Hindlimb muscle (tissue), 1 donor: ENCODE measurements at places on chromosomes 3 and 15. TPM values are rescaled to one million over a fixed set of nuclear protein-coding genes. Genes with fewer than 3 reads are reported as not detected.

DNA sequence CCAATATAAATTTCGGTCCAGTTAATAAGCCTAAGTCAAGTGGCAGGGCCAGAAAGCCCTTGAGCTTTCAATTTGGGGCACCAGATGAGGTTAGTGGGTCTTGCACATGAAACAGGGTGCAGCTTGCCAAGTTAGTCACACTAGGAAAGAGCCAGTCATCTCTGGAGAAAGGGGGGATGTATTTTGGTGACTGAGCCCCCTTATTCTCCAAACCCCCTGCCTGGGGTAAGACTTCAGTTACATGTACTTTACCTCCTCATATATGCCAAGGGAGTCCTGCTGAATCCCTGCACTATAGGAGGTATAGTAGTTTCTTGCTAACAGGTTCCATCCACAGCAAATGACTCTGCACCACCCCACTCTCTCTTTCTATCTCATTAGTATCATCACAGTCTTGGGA, 62.7 kb downstream of the TIGIT start:
- no peak for DNase-seq

GRCh38 chr15:75891895-75892294, 11.8 kb upstream of the FBXO22 start:
- DNase-seq: no peak

DNA sequence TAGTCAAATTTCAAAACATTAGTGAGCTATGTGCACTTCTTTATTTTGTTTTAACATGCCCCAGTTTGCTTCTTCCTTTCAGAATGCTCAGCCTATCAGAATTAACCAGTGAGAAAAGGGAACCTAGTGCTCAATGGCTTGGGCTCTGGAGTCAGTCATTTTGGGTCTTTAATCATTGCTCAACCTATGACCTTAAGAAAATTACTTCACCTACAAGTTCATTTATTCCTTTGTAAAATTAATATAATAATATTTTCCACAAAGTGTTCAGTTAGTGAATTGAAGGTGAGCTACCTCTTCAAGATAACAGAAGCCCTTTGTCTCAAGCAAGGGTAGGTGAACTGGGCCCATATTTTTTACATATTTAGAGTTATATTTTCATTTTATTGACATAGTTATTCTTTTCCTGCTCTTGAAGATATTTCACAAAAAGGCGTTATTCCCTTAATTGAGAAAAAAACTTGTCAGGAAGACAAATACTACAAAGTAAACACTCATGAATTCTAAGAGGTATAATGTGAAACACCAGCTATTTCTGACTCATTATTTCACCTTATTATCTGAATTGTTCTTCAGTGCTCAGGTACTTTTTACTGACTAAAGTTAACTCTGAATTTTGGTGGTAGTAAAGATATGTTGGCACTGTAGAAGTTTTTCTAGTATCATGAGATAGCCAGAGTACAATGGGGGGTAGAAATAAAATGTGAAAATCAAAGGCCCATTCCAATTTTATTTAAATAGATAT, 415.5 kb downstream of the NAALADL2 start:
- no peak for DNase-seq

DNA sequence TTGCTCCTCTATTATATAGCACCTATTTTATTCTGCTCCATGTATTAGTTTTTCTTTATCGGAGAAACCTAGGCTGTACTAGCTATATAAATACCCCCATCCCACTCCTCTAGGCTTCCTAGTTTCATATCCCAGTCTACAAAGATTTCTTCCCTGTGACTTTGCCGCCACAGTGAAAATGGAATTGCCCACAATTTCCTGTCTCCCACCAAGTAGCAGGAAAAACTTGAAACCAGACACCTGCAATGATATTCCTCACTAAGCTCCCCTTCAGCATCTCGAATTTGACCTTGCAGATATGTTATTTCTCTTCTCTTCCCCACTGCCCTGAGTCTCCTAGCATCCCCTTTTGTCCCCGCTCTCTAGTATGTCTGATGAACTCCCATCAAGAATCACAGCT, 685.8 kb upstream of the CCDC54 start:
- no peak for DNase-seq

GRCh38 chr3:183555541-183556081, at the start of gene KLHL6:
Gene KLHL6, minus strand, starts transcription at chr3:183555706. Its CDS starts 53 bp downstream, at chr3:183555653.
- DNase-seq: no peak

DNA sequence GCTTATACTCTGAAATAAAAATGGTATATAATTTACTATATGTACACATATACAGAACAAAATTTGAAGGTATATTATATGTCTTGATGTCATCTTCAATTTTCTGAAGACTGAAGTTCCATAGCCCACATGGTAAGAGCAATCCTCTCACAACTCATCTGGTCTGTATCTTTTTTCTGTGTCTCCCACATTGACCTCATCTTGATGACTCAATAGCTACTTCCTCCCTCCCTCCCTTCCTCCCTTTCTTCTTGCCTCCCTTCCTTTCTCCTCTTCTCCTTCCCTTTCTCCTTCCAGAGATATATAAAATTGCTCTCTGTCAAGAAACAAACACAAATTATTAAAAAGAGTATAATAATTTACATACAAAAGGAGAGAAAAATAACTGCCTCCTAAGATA, 268.5 kb downstream of the SQOR start:
- DNase-seq: no peak

DNA sequence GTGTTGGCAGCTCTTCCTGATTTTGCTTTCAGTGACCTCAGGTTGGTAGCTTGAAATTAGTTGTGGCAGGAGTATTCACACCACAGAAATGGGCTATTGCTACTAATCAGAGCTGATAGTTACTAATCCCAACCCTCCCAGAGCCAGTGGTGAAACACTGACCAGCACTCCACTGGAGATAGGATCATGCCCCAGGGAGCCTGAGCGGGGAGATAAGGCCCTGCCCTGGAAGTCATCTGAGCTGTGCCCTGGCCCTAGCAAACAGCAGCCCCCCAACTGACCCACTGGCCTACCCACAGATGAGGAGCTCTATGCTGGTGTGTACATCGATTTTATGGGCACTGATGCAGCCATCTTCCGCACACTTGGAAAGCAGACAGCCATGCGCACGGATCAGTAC, 9.4 kb upstream of the GNAT1 start:
- no peak for DNase-seq

- DNase-seq: no peak
Measured at GRCh38 chr15:35465783-35466182, 80.2 kb downstream of the DPH6 start.

- DNase-seq: no peak
Measured at GRCh38 chr3:81891055-81891895, 129.8 kb upstream of the GBE1 start.

- no peak for DNase-seq
Measured at GRCh38 chr15:52764731-52765130, 25.4 kb downstream of the ONECUT1 start.

- no peak for DNase-seq
Measured at GRCh38 chr15:42729409-42729808, 7.5 kb downstream of the CDAN1 start.

DNA sequence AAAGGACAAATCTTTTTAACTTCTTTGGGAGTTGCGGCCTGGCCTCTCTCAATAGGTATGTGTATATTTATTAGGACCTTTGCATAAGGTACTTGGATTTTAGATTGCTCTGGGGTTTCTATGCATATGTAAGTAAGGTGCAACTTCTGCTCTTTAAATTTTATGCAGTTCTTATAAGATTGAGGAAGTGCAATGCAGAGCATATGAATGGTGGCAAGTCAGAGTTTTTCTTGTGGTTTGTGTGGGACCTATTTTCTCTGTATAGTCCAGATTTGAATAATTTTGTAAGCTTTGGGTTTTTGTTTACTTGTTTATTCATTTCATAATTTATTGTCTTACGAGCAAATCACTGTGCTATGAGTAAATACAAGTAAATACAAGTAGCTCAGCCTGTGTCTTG, 101.5 kb downstream of the ATG7 start:
- no peak for DNase-seq

- no peak for DNase-seq
Measured at GRCh38 chr15:92599394-92599970, 56.1 kb downstream of the FAM174B start.

DNA sequence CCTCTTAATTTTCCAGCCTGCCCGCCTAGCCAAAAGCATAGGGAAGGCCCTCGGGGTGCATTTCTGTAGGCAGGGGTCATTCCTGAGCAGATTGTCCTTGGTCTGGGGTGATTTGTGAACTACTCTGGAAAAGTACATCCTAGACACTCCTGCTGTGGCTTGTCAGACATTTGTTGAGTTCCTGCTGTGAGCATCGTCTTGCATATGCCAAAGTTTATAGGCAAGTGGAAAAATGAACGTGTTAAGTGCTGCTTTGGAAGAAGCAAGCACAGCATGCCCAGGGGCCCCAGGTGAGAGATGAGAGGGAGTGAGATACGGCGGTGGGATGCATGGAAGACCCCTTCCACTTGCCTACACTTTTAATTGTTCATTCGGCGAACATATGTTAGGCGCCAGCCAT, 237.7 kb upstream of the ST8SIA2 start:
- no peak for DNase-seq

GRCh38 chr3:118781232-118781631, 253.4 kb downstream of the IGSF11 start:
- no peak for DNase-seq

DNA sequence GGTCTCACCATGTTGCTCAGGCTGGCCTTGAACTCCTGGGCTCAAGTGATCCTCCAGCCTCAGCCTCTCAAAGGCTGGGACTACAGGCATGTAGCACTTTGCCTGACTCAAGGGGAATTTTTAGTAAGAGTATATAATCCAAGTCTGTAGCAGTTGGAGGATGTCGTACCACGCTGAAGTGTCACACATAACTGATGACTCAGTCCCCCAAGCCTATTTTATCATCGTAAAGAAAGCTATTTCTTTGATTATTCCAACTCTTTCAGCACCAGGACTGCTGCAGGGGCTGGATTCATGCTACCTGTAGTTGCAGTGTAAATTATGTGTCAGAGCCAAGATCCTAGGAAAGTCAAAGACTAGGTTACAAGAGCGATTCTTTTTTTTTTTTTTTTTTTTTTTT, 1.4 kb upstream of the PRKCI start:
- DNase-seq: no peak

- DNase-seq: no peak
Measured at GRCh38 chr3:180617049-180617448, 15.1 kb downstream of the TTC14 start.

- DNase-seq: no peak
Measured at GRCh38 chr3:89067736-89068135, 39.7 kb upstream of the EPHA3 start.

TGM5 gene
- 0.08 TPM for polyA plus RNA-seq

PLD1 gene
- polyA plus RNA-seq: 11.7 TPM

C3orf85 gene
- not detected for polyA plus RNA-seq

CASR gene
- not detected for polyA plus RNA-seq

SLC12A8 gene
- polyA plus RNA-seq: 0.45 TPM

BOC gene
- polyA plus RNA-seq: 55.3 TPM

AHSG gene
- 0.45 TPM for polyA plus RNA-seq

MAN2C1 gene
- 113 TPM for polyA plus RNA-seq

ZNF35 gene
- polyA plus RNA-seq: 6.2 TPM

C3orf49 gene
- 0.41 TPM for polyA plus RNA-seq
